ENCODE measurements at places on chromosomes 2 and 18. TPM values are rescaled to one million over a fixed set of nuclear protein-coding genes. Genes with fewer than 3 reads are reported as not detected.

Gene CCBE1
- total RNA-seq: 45.6 TPM

Gene IGFBP5
- total RNA-seq: 1.4 TPM

Gene KIAA1328
- total RNA-seq: 4.8 TPM

Gene ASPRV1
- total RNA-seq: 0.18 TPM

Gene MYO3B
- not detected for total RNA-seq

All from myometrial cell (primary cell).